Stimulated activated CD4-positive, alpha-beta T cell treated with anti-CD3 and anti-CD28 coated beads, Interleukin-1b, Interleukin-23, amount 100 ng/mL, for 4 hours (primary cell): ENCODE measurements at places on chromosomes 5 and 9.

DNA sequence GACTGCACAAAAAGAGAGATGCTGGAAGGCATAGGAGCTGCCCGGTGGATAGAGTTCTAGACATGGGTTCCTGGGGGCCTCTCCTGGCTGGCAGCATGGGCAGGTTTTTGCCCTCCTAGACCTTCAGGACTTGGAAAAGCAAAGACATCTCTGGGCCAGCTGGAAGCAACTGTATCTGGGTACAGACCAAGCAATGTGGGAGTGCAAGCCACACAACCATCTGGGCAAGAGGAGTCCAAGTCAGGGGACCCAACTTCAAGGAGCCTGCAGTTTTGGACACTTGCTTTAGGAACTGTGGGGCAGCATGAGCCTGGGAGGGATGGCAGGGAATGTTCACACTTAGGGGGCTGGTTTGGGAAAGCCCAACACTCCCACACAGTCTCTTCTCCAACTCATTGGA is 323.3 kb downstream of the GADD45G start:
- DNase-seq: no peak

GRCh38 chr9:114613087-114613486 is 2.0 kb downstream of the TMEM268 start:
- DNase-seq: no peak

DNA sequence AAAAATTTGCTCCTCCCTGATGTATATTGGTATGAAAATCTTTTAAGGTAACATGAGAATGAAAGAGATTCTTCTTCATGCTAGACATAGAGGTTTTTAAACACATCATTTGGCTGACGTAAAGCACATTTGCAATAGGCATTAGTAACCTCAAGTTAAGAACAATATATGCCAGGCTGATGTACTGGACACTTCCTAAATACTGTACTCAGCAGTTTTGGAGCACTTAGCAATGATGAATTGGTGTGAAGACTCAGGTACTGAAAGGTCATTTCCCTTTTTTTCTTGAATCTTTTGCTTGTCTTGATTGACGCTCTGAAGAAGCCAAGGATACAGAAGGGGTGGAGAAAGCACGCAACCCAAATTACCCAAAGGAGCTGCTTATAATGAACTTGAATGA is 322.5 kb downstream of the PDE4D start:
- no peak for DNase-seq

DNA sequence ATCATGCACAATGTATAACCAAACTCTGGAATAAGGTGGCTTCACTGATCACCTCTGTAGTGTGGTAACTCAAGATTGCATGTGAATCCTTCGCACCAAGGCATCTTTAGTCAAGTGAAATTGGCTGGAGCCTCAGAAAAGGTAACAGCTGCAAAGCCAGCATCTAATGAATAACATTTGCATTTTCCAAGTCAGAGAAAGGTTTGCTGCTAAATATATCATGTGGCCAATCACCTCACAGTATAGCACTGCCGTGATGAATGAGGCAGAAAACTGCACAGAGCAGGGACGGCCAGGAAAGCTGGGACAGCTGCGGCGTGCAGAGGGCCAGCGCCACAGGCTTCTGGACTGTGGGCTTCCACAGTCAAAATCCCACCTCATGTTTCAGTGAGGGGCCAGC is 18.5 kb downstream of the MRPS27 start:
- DNase-seq: no peak
